ENCODE measurements at places on chromosomes 2 and 18.

DNA sequence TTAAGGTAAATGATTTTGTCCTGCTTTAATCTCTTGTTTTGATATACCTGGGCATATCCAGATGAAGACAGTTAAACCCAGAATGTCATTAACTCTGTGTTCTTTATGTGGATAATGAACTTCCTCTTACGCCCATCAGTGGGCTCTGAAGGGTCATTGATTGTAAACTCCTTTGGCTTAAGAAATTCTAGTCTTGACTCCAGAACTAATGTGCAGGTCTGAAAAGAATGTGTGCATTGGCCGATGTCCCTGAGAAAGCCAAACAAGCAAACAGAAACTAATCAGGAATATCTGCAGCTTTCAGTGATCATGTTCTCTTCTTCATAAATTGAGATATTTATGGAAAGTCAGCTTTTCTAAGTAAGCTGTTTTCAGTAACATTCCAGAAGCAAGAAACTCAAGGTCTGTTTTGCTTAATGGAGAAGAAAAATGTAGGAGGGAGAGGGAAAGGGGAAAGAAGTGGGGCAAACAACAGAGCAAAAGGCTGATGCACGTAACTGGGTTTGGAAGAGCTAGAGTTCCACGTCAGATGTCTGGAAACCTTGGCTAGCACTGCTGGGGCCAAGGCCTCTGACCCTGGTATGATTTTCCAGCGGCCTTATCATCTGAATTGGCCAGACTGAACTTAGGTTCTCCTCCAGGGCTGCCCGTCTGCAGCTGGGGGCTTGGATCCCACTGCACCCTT lies 61.3 kb upstream of the FHL2 start:
- no peak for DNase-seq

DNA sequence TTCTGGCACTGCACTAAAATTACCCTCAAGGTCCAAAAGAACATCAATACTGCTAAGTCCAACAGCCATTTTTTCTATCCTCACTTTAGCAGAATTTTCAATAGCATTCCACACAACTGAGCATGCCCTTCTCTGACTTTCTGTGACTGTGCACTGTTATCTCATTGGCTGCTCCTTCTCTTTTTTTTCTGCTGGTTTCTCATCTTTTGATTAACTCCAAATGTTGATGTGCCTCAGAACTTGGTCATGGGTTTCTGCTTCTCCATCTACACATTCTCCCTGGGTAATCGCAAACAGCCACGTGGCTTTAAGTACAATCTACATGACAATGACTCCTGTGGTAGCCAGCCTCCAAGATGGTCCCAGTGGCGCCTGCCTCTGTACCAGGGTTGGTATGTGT lies 75.0 kb upstream of the CD226 start:
- DNase-seq, result no peak

DNA sequence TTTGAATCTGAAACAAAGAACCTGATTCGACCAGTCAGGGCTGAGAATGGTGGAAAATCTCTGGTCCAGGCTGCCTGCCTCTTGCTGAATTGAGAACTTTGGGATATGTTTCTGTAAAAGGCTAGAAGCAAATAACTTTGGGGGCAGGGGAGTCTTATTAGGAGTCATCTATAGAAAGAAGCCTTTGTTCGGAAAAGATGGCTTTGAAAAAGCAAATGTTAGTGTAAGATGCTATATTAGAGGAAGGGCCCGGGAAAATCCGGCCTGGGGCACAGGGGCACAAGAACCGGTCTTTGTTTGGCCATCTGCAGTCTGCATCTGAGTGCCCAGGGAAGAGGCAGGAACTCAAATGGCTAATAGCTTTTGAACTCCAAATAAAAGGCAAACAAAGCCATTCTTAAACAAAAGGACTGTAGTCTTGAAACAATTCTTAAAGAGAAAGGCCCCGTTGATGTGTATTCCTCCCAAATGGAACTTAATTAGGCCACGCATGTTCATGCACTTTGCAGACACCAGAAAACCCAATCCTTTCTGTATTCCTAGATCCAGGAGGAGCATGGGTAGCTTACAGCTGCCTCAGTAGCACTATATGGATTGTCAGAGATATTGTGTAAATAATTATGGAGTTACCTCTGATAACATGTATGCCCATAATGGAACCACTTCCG lies 180.0 kb upstream of the ARL4C start:
- DNase-seq, result no peak

DNA sequence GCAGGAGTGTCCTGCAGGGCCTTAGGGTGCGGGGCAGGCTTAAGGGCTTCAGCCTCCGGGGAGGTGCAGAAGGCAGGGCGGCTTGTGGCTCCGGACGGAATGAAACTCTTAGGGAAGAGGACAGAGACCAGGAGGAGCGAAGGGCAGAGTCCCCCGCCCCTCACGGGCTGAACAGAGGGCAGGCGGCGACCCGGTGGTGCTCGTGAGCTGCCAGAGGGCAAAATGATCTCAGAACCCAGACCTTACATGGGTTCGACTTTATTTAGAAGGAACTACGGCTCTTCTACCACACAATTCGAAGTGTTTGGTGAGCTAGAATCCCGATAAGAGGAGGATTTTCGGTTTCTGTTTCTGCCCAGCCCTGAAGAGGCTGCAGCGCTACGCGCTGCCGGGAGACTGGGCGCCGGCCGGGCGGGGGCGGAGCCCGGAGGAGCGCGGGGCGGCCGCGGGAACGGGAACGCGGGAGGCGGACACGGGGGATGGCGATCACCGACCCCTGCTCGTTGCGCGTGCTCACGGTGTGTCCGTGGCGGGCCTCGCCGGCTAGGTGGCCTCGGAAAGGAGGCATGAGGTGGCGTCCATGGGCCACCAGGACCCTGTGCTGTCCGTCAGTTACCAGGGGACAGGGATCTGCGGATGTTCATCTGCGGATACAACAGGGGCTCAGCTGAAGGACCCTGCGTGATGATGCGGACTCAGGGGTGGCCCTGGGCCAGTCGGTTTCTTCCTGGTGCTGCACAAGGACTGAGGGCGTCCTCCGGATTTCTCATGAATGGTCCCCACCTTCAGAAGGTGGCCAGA lies 4.2 kb upstream of the SP100 start:
- peak; percentile 72 for DNase-seq

DNA sequence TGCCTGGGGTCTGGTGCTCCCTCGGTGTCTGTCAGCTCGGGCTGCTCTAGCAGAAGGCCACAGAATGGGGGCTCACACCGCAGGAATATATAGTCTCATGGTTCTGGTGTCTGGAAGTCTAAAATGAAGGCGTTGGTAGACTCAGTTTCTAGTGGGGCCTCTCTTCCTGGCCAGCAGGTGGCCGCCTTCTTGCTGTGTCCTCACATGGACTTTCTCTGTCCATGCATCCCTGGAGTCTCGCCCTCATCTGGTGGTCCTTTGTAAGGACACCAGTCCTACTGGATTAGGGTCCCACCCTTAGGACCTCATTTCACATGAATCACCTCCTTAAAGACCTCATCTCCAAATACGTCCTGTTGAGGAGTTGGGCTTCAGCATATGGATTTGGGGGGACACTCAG lies 65.7 kb downstream of the RRM2 start:
- no peak for DNase-seq

GRCh38 chr18:75531851-75532459 lies 104.5 kb upstream of the SMIM21 start:
- no peak for DNase-seq

DNA sequence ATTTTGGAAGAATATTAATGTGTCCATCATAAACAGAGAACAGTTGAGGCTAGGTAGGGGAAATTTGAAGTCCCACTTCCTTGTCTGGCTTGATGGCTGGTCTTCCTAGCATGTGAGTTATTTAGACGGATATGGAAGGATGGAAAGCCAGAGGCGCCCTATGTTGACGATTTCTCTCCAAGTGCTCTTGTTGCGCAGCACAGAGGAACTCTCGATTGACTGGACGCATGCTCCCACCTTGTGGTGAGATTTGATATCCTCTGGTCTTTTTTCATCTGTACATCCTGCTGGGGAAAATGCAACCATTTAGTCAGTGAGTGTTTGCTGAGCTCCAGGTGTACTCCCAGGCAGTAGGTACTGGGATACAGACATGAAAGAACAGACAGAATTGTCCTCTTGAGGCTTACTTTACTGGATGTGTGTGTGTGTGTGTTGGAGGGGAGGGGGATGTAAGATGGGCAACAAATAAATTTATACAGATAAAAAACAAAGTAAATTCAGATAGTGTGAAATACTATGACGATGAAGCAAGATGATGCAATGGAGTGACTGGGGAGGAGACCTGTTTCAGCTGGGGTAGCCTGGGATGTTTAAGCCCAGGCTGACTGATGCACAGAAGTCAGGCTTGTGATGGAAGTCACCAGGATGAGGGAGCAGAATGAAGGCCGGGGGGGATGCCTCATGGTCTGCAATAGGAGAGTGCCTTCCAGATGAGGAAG lies 137.2 kb downstream of the TRIM43 start:
- peak; percentile 73 for DNase-seq

GRCh38 chr2:241148891-241149674 lies at the start of gene PASK:
Gene PASK, minus strand, starts transcription at chr2:241149472. Its CDS starts 6,440 bp downstream, at chr2:241143032.
- DNase-seq, result peak; percentile 92

- peak; percentile 56 for DNase-seq
These were observed 42.3 kb downstream of the SLC4A1AP start for GRCh38 chr2:27705851-27706622.

DNA sequence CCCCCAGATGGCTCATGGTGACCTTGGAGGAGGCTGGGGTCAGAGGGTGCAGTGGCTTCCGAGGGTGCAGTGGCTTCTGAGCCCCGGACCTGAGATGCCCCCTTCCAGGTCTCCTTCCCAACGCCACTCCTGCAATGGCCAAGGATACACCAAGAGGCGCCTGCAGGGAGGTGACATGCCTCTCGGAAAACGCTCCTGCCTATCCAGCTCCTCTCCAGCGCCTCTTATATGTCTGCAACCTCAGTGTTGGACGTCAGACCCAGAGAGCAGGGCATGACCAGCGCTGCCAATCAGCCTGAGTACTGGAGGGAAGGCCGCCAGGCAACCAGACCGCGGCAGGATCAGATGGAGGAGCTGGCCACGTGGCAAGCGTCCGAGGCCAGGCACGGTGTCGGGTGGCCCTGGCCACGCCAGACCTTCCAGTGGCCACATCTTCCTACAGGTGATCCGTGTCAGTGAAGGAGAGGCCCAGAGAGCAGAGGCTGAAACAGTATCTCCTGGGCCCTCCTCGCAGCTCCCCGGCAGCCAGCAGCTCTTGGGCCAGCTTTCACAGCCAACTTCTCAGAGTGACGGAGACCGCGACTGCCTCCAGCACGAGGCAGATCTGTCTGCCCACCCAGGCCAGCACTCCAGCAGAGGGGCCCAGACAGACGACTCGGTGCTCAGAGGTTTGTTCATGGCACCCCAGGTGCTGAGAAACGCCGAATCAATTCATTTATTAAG lies 199.5 kb upstream of the SALL3 start:
- DNase-seq, result no peak

DNA sequence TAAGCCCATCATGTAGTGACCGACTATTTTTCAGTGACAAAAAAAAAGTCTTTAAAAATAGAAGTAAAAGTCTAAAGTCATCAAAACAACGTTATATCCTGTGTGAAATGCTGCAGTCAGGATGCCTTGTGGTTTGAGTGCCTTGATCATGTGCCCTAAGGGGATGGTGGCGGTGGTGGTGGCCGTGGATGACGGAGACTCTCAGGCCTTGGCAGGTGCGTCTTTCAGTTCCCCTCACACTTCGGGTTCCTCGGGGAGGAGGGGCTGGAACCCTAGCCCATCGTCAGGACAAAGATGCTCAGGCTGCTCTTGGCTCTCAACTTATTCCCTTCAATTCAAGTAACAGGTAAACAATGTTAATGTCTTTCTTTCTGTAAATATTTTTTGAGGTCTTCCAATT lies at the start of gene CD28:
Gene CD28 (plus strand): TSS at position 237 of the 400 bp plus-strand sequence. CDS start 58 bp downstream, at position 295.
- DNase-seq, result peak; percentile 45

- no peak for DNase-seq
These were observed 100.8 kb upstream of the ATP5MC3 start for GRCh38 chr2:175282300-175282699.

- DNase-seq, result no peak
These were observed 45.4 kb downstream of the RHBDD1 start for GRCh38 chr2:226881287-226881686.

- no peak for DNase-seq
These were observed 274.7 kb downstream of the ZNF521 start for GRCh38 chr18:25077038-25077943.

- DNase-seq, result no peak
These were observed 77.6 kb downstream of the KCMF1 start for GRCh38 chr2:85048534-85048933.

- no peak for DNase-seq
These were observed 8.1 kb downstream of the C2orf42 start for GRCh38 chr2:70182689-70183088.

- no peak for DNase-seq
These were observed 729.3 kb downstream of the DPP10 start for GRCh38 chr2:115171751-115172150.

DNA sequence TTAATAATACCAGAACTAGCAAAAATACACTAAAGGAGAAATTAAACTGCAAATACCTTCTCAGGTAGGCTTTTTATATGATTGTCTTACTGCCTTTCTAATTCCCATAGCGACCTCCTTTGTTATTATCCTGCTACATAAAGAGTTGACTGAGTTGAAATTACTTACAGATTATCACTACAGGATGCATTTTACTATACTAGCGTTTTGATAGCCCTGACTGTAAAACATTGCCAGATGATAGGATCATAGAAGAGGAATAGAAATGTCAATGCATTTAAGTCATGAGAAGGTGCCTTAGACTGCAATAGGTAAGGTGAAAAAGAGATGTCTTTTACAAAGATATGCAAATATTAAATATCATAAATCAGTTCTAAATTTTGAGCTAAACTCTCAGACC lies 639.7 kb downstream of the NRXN1 start:
- DNase-seq, result no peak

DNA sequence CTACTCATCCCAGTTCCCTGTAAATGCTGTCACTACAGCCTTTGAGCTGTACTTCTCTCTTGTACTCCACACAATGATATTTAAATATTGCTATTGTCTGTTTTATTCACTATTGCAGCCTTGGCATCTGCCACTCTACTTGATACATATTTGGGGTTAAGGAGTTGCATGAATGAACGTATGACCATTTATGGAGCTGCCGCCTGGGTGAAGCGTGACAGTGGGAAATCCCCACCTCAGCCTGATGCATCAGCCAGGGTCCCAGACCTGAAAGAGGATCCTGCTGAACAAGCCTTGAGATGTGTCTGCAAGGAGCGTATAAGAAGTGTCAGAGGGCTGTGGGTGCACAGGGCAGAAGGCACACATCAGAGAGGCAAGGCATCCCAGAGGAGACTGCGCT lies 39.1 kb downstream of the MRPL35 start:
- DNase-seq, result no peak

- DNase-seq, result no peak
These were observed 127.5 kb downstream of the NCK2 start for GRCh38 chr2:105872142-105872728.

DNA sequence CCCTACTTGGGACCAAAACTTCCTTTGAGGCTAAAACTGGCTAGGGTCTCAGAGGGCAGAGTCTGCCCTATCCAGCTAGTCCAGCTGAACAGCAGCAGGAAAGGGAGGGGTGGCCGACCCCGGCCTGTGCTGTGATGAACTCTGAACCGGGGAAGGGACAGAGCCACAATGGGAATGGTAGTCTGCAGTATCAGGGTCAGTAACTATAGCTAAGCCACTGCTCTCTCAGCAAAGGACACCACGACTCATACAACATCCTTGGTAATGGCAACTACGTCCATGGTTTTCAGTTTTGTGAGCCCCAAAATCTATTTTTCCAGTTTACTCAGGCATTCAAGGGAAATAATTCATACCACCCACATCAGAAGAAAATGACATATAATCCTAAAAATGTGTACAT lies 75.2 kb downstream of the NBAS start:
- DNase-seq, result no peak
